Activated T-helper 17 cell treated with anti-CD3 and anti-CD28 coated beads, Interleukin-2, amount 50 U/mL, for 72 hours (primary cell): ENCODE measurements at places on chromosomes 1 and 21. TPM values are rescaled to one million over a fixed set of nuclear protein-coding genes. Genes with fewer than 3 reads are reported as not detected.

GRCh38 chr1:187654635-187655034, 825.9 kb downstream of the PLA2G4A start:
- no peak for ATAC-seq

GRCh38 chr1:22287946-22288520, 145.1 kb upstream of the WNT4 start:
- ATAC-seq = no peak

- no peak for ATAC-seq
Observed at GRCh38 chr1:228241259-228241658, 33.4 kb downstream of the OBSCN start.

DNA sequence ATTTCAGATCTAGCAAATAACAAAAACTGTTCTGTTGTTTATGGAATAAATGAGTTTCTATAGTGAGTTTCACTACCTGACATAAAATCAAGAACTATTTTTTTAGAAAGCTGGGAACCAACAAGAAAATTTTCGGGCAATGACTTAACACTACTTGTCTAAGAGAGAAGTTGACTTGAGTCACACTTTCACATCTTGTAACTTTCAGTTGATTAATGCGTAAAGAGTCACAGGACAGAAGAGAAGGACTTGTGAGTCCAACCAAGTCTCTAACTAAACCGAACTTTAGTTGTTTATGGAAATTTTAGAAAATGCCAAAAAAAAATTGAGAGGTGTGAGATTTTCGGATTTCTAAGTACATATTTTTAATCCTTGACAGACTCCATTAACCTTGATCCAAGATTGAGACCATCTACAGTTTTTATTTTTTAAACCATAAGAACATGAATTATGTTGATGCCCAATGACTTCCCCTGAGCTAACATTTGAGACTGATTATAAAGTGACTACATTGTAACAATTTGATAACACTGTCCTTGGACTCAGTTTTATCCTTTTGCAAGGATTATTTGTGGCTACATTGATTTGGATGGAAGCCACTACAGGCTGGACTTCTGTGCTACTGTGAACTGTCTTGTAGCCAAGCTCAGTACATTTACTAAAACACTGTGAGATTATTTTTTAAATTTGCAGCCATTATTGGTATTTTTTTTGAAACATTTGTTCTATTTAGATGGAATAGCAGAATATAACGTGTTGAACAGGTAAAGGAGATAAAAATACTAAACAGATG, 284.0 kb downstream of the PTPRC start:
- ATAC-seq = peak; percentile 76

DNA sequence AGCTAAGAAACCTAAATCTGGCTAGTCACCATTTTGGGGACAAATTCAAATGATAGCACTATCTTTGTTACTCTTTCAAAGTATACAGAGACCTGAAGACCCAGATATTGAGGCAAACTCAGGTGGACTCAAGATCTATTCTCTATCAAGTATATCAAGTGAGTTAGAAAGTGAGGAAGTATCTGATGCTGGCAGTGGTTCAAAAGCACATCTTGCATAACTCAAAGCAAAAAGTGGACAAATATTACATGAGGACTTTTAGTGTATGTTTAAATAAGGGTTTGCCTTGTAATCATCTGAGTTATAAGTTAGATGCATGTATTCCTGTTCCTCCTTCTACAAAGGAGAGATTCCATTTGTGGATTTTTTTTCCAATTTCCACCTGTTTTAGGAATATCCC, 338.4 kb downstream of the DISC1 start:
- ATAC-seq = no peak

GRCh38 chr1:33143176-33143575, 38.7 kb downstream of the TRIM62 start:
- no peak for ATAC-seq

- no peak for ATAC-seq
Observed at GRCh38 chr1:155196893-155197638, 10.6 kb downstream of the THBS3 start.

GRCh38 chr1:235424092-235424491, 56.9 kb downstream of the TBCE start:
- ATAC-seq = no peak

DNA sequence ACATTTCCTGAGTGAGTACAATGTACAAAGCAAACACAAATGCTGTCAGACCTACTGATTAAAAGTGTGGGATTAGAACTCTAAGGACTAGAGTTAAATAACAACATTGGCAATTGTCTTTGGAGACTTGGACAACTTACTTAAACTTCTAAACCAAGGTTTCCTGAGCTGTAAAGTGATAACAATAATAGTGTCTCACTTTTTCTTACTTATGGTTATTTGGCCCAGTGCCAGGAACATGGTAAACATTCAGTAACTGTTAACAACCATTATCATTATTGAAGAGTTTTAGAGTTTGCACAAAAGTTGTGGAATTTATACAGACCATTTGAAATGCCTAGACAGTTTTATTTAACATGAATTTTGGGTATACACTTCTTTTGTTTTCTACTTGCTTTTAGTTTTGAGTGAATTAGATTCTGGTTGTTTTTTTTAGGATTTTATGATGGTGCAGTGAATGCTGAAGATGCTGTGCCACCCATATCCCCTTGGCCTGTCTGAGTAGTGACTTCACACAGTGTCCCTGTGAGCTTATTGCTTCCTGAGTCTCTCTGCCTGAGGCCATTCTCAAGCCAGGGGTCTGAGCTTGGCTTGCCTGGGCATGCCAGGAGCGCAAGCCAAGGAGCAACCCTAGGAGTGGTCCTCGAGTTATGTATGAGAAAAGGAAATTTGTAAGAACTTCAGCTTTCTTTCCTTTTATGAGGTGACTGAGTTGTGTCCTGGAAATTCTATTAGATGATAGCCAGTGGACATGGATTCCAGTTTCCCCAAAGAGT, 932.8 kb downstream of the TTLL7 start:
- no peak for ATAC-seq

GRCh38 chr21:39105341-39105765, 77.9 kb downstream of the PSMG1 start:
- ATAC-seq = no peak

- no peak for ATAC-seq
Observed at GRCh38 chr1:56457756-56458375, 121.5 kb downstream of the PLPP3 start.

- ATAC-seq = peak; percentile 26
Observed at GRCh38 chr1:228782662-228783417, 47.6 kb downstream of the RHOU start.

GRCh38 chr1:3192825-3193224, 123.8 kb downstream of the PRDM16 start:
- no peak for ATAC-seq

DNA sequence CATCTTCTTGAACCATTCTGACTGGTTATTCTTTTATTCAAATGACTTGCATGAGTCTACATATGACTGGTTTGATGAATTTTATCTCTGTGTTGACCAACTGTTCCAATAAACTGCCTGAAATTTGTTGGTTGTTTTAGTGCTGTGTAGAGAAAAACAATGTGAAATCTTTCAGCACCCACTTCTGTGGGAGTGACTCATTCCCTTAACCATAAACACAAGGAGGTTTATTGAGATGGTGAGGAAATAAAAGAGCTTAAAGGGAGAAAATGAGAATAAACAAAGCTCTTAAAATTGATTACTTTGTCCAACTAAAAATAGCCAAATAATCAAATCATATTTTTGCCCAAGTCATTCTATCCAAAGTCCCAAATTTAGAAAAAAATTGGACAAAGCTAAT, 341.1 kb downstream of the TGFB2 start:
- no peak for ATAC-seq

DNA sequence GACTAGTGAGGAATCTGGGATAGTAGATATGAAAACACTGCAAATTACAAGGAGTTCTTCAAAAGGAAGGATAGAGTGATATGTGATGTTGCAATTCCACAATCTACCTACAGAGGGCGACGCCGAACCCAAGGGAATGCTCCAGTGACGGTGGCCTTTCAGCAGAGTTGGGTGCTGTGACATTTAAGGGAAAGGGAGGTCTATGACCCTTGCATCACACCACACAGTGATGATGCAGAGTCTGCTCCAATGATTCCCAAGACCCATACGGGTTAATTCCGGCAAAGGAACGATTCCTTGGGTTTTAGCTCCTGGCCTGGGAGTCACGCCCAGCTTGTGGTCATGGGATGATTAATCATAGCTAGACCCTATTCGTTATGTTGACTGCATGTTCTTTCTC, 123.0 kb upstream of the IGSF21 start:
- ATAC-seq = no peak

DNA sequence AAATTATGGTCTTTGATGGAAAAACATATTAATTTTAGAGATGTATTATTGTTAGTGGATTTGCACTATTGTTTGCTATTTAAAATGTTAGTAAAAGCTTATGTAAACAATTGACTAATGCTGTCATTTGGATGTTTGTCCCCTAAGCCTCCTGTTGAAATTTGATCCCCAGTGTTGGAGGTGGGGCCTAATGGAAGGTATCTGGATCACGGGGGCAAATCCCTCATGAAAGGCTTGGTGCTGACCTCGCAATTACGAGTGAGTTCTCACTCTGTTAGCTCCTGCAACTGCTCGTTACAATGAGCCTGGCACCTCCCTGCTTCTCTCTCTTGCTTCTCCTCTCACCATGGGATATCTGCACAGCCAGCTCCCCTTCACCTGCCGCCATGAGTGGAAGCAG, 14.3 kb downstream of the TMEM35B start:
- no peak for ATAC-seq

- ATAC-seq = peak; percentile 14
Observed at GRCh38 chr21:8993284-8993942, 1528.0 kb upstream of the TPTE start.

GRCh38 chr1:76140227-76140626, 65.7 kb downstream of the ST6GALNAC3 start:
- no peak for ATAC-seq

- peak; percentile 92 for ATAC-seq
Observed at GRCh38 chr1:87224201-87224600, 104.5 kb upstream of the LMO4 start.

GRCh38 chr21:45228171-45228641, 59.5 kb downstream of the POFUT2 start:
- ATAC-seq = peak; percentile 93

DNA sequence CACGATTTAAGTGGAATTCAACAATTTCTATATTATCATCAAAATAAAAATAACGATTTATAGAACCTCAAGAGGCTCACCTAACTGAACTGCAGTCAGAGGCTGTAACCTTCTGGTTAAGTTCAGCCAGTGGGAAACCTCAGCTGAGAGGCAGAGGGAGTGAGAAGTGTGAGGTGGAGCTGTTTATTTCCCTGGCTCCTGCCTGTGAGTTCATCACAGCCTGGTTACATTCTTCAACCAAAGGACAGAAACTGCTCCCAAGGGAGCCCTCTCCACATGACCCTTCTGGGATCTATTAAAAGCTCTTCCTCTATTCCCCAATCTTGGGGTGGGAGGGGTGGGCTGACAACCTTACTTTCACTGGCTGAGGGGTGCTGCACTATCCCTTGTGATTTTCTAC, 22.2 kb downstream of the DYNLT5 start:
- no peak for ATAC-seq

DNA sequence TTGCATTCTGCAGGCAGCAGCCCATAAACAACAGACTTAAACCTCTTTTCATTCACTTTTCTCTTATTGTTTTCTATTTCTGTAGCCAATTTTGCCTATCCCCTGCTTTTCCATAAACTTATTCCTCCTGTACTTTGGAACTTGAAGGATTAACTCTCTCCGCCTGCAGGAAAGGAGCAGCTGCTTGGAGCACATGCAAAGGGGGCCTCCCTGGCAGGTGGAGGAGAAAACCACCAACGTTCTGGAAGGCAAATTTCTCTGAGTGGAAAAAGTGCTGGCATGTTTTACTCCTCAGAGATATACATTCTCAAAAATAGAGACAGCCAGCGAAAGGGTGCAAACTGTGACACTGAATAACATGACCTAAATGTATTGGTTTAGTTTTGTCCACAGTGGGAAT, 33.6 kb downstream of the RGS21 start:
- ATAC-seq = no peak

GRCh38 chr1:59769736-59770095, 45.0 kb upstream of the HOOK1 start:
- no peak for ATAC-seq

DNA sequence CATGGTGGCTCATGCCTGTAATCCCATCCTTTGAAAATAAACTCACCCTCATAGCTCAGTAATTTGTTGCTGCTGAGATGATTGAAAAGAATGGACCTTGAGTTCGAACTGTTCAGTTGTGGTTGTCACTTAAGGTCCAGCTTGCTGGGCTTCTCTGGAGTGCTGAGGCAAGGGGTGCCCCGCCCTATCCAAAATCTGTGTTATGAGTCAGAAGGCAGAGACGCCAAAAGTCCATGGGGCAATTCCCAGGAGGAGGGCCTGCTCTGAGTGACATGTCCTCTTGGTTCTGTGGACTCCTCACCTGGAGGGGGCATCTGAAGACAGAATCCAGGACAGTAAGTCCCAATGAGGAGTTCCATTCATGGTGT, 64.8 kb downstream of the MYOM3 start:
- no peak for ATAC-seq

DNA sequence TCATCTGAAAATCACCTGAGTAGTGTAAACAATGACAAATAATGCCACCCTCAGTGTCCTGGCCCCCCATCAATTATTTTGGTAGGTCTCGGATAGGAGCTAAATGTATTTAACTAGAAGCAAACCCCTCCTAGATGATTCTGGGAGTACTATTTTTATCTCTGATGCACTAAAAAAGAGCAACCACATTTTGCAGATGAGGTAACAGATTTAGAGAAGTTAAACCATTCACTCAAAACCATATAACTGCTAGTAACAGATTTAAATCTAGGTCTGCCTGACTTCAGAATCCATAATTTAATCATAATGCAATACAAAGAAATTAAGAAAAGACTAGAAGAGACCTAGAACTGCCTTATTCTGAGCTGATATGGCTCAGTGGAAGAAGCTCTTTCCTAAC, 17.3 kb upstream of the PTCH2 start:
- no peak for ATAC-seq

DNA sequence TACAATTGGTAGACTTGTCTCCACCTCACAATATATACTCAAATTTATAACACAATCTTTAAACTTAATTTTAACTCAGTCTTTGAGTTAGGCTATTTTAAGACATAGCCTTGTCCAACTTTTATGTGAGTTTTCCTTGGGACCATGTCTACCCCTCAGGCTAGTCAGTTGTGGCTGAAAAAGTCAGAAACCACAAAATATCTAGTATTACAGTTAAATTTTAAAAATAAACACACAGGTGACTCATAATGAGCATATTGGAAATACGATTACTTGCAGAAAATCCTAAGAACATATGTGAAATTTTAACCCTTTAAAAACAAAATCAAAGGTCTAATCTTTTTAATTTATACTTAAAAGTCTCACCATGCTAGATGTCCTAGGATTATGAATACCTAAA, 4.8 kb upstream of the ASB17 start:
- no peak for ATAC-seq

GRCh38 chr1:231781892-231782291, 155.3 kb downstream of the DISC1 start:
- no peak for ATAC-seq

GRCh38 chr1:171113382-171113781, 22.7 kb downstream of the FMO3 start:
- no peak for ATAC-seq

The UBXN10 gene
- total RNA-seq = 0.37 TPM

The PTGER3 gene
- total RNA-seq = not detected

The KRTAP11-1 gene
- total RNA-seq = not detected

The NES gene
- 0.05 TPM for total RNA-seq

The NBPF14 gene
- total RNA-seq = 25.6 TPM

The KRTAP21-2 gene
- not detected for total RNA-seq

The HSD11B1 gene
- total RNA-seq = 9.7 TPM

The CC2D1B gene
- total RNA-seq = 26.6 TPM

The CRNN gene
- total RNA-seq = not detected

The MROH7 gene
- 0.09 TPM for total RNA-seq

The GPR25 gene
- total RNA-seq = not detected

The MFSD2A gene
- total RNA-seq = 10.3 TPM

The IL19 gene
- not detected for total RNA-seq

The ATP13A2 gene
- total RNA-seq = 51.7 TPM

The WNT9A gene
- 0.24 TPM for total RNA-seq
